Activated T-helper 1 cell treated with Interleukin-2 at 50 U/mL for 16 hours (primary cell): ENCODE measurements at places on chromosomes 3 and 15.

DNA sequence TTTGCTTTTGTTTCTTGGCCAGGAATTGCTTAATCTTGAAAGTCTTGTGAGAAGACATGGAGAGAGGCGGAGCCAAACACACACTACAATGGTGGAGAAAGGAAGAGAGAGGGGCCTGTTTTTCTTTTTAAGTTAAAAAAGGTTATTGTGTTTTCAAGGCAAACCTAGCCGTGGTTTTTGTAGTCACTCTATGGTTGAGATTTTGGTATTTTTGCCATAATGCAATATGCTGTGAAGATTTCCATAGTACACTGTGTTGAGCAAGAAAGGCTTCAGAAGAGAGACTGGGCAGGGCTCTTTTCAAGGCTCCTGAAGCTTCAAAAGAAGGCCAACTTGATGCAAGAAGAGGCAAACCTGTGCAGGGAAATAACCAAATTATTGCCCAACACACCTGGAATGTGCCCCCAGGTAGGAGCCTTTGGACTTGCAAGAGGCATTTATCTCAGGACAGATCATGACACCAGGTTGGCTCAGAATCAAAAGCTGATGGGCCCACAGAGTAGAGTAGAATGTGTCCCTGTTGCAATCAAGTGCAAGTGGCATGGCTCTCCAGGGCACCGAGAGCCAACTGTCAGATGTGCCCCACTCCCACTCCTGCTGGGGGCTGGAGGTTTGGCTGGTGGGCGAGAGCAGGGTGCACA lies 22.1 kb downstream of the AMOTL2 start:
- no peak for DNase-seq

DNA sequence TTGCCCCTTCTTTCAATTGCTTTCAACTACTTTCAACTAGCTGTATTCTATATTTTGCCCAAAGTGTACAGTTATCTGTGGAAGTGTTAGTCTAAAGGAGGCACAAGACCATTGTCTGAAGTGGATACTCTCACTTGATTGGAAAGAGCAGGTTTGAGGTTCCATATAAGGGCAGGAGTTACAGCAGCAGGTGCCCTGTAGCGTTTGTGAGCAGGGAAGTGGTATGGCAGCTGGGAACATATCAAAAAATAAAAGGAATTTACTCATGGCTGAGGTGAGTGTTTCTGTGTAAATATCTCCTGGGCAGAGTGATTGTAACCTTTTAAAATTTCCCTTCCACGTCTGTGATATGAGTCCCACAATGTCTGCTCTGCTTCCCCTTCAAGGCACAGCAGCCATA lies 38.5 kb upstream of the DNAJC13 start:
- no peak for DNase-seq

DNA sequence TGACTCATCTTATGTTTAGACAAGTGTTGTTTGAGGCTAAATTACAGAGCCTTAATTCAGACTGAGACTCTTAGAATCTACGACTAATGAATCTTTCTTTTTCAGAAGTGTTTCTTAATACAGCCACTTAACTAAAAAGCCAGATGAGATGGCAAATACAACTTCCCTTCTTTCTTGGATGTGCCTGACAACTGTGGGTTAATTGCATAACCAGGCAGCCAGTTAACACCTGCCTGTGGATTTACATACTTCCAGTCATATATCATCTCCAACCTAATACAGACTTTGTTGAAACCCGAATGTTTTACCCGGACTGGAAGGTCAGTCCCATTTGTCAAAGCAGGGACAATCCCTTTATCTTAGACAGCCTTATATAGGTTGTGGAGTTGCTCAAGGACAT lies 297.6 kb downstream of the VPS13C start:
- no peak for DNase-seq

DNA sequence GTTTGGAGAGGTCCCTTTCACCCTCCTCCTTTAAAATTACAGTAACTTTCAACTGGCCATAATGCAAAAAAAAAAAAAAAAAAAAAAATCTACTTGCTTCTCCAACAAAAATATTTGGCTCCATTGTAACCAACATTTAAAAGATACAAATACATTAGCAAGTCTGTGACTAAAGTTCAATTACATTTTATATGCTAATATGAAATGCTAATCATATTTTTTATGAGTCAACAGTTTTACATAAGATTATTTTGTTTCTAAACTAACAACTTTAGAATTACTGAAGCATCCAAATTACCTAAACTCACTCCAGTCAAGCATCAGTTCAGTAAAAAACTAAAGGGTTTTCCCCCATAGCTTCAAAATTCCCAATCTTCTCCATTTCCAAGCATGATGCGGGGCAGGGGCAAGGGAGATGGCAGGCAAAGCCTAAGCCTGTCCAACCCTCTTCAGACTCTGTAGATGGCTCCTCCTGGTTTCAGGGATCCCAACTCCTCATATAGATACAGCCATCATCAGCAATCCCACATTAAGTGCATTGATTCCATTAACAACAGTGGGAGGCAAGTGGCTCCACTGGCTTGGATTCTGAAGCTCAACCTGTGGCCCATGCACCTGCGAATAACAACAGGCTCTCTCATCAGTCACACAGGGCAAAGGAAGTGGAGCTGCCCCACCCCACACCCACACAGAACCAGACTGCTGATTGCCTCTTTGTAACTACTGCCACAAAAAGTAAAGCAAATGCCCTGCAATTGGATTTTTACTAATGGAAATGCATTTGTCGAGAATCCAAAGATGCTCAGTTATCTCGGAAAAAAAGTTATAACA lies 15.0 kb downstream of the SFMBT1 start:
- DNase-seq = peak; percentile 30

DNA sequence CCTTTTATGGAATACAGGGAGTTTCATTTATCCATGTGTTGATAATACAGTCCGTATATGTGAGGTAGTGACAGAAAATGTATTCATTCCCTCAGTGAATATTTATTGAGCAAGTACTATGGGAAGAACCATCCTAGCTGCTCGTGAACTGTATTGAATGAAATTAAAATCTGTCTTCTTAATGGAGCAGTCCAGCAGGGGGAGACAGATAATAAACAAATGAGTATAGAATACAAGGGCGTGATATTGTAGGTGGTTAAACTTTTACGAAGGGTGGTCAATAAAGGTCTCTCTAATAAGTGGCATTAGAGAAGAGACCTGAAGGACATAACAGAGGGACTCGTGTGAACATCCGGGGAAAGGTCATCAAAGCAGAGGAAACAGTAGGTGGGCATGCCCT lies 62.7 kb upstream of the OSTN start:
- no peak for DNase-seq

- DNase-seq = no peak
Observed at GRCh38 chr3:78834910-78835309, 932.9 kb downstream of the ROBO1 start.

DNA sequence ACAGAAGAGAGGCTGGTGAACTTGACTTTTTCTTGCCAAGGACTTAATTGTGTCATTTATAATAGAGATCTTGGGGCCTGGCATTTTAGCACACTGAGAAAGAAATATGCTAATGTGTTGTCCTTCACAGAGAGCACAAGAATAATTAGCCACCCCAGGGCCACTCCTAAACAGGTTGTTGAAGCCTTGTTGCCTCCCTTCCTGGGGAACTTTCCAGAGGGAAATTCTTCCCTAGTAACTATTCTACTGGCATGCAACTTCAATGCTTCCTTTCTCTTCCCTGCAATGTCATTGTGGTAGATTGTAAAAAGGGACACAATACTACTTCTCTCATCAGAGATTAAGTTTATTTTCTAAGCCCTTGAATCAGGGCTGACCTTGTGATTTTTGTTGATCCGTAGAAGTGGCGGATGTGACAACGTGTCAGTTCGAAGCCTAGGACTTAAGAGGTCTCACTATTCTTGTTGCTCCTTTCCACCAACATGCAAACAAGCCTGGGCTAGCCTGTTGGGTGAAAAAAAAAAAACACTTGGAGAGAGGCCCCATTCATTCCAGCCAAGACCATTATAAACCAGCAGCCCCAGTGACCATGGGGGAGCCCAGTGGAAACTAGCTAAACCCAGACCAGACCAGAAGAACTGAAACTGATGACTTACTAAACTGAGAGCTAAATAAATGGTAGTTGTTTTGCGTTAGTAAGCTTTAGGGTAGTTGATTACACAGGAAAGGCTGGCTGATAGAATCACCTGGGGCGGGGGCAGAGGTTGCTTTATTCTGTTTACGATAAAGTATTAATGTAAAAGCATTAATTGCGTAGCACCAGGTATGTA lies 287.2 kb downstream of the SHQ1 start:
- no peak for DNase-seq

- no peak for DNase-seq
Observed at GRCh38 chr3:99711351-99711750, 73.0 kb downstream of the COL8A1 start.

DNA sequence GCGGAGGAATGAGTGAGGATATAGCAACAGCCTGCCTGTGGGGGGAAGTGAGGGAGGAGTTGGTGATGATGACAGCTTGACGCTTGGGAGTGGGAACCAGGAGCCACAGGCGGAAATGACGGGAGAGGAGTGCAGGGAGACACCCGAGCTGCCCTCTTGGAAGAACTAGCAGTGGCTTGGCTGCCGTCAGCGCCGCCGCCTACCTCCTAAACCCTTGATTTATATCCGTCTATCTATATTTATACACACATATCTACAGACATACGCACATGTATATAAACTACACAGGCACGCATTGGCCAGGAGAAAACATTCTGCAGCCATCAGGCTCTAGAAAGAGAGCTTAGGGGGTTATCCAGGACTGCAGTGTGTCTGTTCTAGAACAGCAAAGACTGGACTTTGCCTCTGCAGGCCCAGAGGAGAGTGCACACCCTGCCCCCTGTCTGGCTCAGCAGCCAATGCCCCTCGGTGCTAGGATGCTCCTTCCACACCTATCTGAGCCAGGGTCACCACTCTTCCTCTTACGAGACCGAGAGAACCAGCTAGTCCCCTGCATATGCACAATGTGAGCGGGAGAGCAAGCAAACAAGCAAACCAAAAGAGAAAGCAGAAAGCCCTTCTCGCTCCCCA lies 45.3 kb upstream of the MAGEF1 start:
- DNase-seq = no peak

DNA sequence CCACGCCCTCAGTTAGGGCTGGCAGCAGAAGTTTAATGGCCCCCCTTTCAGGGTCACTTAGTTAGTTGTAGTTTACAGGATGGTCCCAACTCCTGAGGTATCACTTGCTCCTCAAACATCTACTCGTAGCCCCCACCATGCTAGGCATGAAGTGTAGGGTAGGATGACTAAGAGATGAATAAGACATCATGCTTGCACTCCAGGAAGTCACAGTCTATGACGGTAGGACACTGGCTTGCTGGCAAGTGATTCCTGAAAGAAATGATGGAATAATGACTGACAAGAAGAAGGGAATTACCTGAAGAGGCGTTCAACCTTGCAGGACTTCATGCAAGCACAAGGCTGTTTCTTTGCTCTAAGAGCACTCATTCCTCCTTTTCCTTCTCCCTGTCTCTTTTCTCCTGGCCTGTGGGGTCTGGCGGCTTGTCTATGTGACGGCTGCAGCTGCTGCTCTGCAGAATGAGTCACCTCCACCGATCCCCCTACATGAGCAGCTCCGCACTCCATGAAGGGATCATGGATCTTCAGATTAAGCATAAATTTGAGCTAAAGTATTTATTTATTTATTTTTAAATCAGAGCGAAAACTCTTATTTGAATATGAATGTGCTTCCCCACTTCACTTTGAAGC lies 82.9 kb upstream of the BOC start:
- no peak for DNase-seq

- no peak for DNase-seq
Observed at GRCh38 chr3:127368186-127369032, 80.6 kb upstream of the PRR20G start.

DNA sequence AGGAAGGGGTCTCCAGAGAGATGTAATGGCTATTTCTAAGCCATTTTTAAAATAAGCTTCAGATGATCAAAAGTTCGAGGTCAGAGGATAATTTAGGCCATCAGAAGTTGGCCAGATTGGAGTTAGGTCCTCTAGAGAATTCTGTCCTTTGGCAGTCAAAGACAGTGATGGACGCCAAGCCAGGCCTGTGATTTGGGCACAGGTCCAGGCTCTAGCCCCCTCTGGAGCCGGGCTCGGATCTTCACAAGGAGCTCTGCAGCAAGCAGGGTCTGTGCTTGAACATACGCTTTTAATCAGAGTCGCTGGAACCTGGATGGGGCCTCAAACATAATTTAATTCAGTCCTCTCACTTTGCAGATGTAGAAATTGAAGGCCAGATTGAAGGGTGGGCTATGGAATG lies 151.4 kb upstream of the BCL6 start:
- no peak for DNase-seq

DNA sequence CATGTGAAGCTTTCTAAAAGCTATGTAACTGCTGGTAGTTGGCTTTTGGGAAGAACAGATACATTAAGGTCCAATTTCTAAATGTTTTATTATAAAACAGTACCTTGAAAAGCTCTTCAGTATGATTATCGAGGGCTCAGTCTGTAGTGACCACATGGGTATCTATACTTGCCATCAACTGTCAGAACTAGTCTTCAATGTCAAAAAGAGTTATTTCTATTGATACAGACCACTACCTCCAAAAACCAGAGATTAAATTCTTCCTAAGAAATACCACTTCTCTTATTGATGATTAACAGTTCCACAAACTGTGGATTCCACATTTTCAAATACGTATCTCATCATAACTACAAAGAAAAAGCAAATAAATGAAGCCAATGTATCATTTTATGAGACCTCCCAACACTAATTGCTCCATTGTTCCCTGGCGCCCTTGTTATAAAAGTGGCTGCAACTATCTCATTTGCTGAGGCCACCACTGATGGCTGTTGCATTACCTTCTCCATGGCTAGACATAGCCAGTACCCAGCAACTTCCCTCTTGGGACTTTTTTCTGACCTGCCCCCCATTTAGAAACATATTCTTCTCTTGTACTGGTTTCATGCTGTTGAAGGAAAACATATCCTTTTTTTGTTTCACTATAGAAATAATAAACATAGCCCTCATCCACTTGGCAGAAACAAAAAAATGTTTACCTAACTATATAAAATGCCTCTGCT lies 33.9 kb upstream of the MBNL1 start:
- DNase-seq = no peak

- no peak for DNase-seq
Observed at GRCh38 chr3:26712211-26713026, 89.8 kb downstream of the LRRC3B start.

DNA sequence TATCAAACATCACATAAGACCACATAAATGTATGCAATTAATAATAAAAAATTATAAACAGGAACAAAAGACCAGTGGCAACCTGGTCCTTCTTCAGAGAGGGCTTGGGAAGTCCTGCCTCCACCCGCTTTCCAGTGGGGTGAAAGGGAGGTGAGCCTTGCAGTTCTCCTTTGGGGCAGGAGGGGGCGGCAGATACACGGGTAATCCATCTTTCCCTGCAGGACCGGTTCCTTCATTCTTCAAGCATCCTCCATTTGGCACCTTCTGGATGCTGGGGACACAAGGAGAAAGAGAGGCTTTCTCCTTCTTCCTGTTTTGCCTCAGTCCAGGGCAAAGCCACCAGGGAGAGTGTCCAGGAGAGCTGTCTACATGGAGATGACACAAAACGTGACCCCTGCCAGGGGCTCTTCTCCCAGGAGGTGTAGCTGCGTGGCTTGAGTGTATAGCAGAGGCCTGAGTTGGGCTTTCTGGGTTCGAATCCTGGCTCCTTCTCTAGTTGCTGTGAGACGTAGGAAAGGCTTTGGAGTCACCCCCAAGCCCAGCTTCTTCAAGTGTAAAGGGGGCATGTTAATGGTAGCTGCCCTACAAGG lies 23.2 kb downstream of the RPLP1 start:
- peak; percentile 50 for DNase-seq

- DNase-seq = no peak
Observed at GRCh38 chr3:52498137-52499054, 3.3 kb downstream of the STAB1 start.
